Fibroblast of mammary gland (primary cell): ENCODE measurements at places on chromosomes 7 and 10.

GRCh38 chr7:113824117-113824823, 94.5 kb downstream of the PPP1R3A start:
- no peak for DNase-seq

- no peak for DNase-seq
Measured at GRCh38 chr10:86753051-86753450, 3.4 kb upstream of the BMPR1A start.

GRCh38 chr7:47285860-47286491, 295.9 kb downstream of the TNS3 start:
- DNase-seq: peak; percentile 82

GRCh38 chr10:14820010-14820774, 17.6 kb downstream of the CDNF start:
- peak; percentile 85 for DNase-seq

GRCh38 chr7:130420943-130421578, 19.8 kb downstream of the CEP41 start:
- peak; percentile 23 for DNase-seq

DNA sequence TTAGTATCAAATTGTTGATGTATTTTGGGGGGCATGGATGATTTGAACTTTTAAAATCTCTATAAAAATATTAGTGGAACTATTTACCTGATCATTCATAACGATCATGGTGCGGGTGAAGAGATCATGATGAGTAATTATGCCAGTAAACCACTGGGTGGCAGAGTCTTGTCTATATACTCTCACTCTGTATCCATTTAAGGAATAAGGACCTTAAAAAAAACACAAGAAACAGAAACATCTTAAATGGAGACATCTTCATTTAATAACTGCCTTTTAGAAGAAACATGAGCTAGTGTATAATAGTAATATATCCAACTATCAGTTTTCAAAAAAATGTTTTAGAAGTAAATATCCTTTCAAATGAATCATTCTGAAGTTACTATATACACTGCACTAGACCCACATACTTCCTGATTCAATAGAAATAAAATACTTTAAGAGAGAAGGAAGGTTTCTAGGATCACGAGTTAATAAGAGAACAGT, 84.0 kb downstream of the NRBF2 start:
- DNase-seq: peak; percentile 75

DNA sequence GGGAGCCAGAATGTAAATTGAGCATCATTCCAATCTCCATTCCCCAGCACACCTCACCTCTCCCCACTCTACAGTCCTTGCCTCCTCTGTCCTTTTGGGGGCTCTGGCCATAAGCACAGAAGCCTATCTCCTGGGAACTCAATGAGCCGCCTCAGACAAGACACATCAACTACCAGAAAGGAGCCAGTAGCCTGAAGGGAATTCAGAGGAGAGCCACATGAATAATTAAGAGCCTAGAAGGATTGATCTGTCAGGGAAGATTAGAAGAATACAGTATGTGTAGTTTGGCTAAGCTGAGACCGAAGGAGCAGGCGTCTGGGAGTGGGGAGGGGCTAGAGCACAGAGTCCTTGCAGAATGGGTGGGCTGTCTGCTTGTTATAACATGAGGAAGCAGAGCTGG, 31.2 kb downstream of the FRMD4A start:
- no peak for DNase-seq

GRCh38 chr7:98643236-98643985, 26.3 kb downstream of the NPTX2 start:
- no peak for DNase-seq

DNA sequence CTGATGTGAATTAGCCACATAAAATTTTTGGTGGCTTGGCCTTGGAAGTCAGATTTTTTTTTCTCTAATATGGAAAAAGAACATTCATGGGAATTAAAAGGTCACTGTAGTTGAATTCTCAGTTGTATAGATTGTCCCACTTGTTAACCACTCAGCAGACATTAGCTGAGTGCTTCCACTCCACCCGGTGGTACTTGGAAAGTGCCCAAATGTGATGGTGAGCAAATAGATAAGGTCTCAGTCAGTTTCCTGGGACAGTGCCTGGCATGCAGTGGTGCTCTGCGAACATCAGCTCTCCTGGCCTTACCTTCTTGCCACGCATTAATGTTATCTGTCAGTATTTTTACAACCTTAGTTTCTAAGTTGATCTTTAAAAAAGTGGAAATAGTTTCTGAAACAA, 1.4 kb downstream of the ATP5F1C start:
- DNase-seq: peak; percentile 45

- DNase-seq: peak; percentile 93
Measured at GRCh38 chr7:42236976-42237810, at the start of gene GLI3. Gene GLI3 (minus strand): TSS chr7:42237209. CDS start chr7:42223253, 13,956 bp downstream.

GRCh38 chr10:73076360-73077183, 20.1 kb downstream of the P4HA1 start:
- DNase-seq: peak; percentile 84

DNA sequence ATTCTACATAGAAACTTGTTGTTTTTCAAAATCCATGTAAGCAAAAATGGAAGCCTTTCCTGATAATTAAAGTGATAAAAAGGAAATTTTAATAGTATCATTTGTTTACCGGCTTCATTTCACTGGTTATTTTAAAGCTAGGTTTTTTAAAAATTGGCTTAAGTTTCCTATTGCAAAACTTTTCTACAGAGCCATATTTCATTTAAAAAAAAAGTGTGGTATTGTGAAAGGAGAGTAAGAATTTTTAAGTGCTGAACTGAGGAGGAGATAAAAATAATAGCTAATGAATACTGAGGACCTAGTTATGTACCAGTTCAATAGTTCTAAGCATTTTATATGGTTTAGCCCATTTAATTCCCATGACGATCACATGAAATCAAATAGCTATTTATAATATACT, 172.2 kb upstream of the COL1A2 start:
- peak; percentile 26 for DNase-seq

DNA sequence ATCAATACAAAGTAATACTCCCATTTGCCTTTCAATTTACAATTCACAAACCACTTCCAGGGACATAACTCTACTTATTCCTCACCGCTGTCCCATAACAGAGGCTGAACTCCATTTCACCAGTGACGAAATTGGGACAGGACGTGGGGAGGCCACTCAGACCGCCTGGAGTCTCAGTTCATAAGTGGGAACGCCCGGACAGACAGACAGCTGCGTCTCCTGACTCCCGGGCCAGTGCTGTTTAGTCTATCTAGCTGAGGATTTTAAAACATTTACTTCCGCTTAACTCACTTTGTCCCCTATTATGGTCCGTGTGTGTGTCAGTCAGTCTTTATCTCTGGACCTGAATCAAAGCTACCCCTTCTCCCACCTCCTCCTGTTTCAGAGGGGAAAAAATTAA, 67.4 kb upstream of the ZNF438 start:
- no peak for DNase-seq

DNA sequence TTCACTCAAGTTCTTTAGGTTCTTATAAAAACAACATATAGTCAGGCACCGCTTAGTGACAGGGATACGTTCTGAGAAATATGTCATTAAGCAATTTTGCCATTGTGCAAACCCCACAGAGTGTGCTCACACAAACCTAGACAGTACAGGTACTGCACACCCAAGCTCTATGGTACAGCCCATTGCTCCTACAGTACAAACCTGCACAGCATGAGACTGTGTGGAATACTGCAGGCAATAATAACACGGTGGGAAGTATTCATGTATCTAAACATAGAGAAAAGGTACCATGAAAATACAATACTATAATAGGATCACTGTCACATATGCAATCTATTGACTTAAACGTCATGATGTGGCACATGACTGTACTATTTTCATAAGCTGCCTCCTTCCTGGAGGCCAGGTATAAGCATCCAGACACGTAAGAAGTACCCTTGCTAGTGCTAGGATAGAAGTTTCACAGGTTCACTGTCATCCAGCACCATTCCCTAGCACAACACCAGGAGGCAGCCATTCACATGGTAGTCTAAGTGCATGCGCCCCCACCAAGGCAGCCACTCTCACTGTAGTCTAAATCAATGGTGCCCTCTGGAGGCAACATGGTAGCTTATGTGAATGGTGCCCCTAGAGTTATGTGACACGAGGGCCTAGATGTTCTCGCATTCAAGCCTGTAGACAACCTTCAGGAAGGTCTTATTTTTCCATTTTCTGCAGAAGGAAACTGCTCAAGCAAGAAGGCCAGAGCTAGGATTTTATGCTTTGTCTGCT, 98.5 kb downstream of the ARHGAP22 start:
- DNase-seq: peak; percentile 33

DNA sequence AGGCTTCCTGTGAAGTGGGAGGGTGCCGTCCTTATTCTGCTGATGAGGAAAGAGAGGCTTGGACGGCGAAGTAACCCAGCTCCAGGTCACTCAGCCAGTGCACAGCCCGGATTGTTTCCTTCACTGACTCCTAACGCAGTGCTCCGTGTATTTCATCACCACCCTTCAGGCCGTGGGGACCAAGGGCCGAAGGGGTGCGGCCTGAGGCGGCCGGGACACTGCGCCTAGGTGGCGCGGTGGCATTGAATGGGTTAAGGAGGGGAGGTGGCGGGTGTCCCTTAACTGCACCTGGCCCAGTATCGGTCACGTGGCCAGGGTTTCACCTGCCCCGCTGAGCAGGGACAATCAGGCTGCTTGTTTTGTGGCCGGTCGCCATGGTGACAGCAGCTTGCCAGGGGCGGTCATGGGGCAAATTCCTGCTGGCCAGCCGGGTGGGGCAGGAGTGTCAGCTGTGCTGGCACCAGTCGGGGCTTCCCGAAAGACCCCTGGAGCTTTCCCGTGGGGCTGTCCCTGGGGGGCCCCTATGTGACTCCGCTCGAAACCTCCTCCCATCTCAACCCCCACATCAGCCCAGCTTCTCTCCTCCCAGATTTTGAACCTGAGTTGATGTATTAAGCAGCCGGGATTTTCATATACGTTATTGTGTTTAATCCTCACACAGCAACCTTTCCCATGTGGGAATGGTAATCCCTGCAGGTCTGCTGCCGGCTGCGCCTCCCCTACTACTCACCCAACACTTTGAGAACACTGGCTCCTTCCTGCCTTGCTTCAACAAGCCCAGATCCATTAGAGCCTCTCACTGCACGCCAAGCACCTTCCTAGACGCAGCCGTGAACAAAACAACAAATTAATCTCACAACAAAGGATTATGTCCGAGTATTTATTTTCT, 4.4 kb upstream of the ABHD11 start:
- no peak for DNase-seq

GRCh38 chr10:95246582-95247051, 44.2 kb downstream of the PDLIM1 start:
- peak; percentile 83 for DNase-seq

DNA sequence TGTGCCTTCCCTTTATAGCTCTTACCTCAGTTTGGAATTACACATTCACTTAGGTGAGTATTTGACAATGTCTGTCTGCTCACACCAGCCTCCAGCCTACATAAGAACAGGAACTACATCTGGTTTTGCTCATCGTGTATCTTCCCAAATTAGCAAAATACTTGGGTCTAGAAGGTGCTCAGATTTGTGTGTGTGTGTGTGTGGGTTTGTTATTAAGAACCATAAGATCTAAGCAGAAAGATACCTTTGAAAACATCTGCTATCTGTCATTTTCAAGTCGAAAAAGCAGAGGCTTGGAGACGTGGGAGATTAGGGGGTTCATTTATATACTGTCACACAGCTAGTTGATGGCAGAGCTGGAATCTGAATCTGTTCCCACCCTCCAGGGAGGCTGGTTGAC, 14.8 kb upstream of the LAMB4 start:
- DNase-seq: no peak

DNA sequence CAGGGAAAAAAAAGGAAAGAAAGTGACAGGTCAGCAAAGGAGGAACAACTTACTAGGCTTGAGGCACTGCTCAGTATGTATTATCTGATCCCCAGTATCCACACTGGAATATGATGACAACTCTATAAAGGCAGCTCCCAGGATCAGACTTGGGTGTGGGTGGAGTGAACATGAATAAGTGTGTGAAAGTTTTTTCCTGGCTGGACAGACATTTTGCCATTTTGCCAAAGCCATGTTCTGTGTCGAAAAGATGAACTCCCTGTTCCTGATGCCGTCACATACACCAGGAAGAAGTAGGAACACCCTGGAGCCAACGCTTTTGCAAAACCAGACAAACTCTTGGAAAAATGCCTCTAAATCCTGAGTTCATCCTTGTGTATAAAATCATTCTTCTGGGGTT, 143.2 kb upstream of the MEOX2 start:
- peak; percentile 83 for DNase-seq

DNA sequence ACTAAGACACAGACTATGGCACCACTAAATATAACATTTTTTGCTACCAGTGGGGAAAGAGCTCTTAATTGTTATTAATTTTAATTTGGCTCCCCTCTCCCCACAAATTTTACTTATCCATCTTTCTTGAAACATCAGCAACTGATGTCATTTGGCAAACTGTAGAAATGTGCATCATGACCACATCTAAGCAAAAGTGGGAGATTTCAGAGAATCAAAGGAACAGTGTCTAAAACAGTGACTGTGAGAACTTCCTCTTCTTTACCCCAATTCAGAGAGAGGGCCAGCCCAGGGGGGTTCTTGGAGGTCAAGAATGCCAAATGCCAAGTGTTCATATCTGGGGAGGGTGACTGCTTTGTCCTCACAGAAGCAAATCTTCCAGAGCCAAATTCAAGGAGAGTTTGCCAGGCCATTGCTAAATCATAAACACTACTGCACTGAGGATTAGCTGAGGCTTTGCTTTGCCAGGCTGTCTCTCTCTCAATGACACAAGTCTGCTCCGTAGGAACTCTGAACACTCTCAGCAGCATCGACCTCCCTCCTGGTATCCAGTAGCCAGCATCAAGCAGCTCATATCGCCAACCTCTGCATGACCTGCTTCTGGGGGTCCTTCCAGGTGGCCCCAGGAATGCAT, 65.6 kb downstream of the ITIH5 start:
- no peak for DNase-seq

- DNase-seq: no peak
Measured at GRCh38 chr7:107492875-107493274, 23.0 kb downstream of the GPR22 start.

DNA sequence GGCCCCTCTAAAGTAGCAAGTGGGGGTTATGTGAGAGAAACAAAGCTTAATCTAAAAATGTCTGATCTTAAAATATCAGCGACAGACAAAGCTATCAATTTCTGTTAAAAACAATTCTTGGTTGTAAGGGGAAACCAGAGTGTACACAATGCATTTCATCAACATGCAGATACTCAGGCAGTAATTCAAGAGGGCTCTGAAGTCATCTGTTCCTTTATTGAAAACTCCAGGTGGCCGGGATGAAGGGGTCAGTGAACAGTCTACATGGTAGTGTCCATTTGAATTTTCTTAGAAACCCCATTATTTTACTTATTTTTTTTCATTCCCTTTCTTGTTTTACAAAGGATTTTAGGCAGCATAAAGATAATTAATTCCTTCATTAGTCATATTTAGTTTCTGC, 36.7 kb upstream of the BTBD16 start:
- no peak for DNase-seq
